Non-pigmented ciliary epithelial cell (primary cell): ENCODE measurements at places on chromosomes 11 and 22.

GRCh38 chr11:27453701-27454100 lies 18.9 kb downstream of the LGR4 start:
- DNase-seq, result no peak

GRCh38 chr11:109320595-109320994 lies 101.4 kb upstream of the C11orf87 start:
- no peak for DNase-seq

DNA sequence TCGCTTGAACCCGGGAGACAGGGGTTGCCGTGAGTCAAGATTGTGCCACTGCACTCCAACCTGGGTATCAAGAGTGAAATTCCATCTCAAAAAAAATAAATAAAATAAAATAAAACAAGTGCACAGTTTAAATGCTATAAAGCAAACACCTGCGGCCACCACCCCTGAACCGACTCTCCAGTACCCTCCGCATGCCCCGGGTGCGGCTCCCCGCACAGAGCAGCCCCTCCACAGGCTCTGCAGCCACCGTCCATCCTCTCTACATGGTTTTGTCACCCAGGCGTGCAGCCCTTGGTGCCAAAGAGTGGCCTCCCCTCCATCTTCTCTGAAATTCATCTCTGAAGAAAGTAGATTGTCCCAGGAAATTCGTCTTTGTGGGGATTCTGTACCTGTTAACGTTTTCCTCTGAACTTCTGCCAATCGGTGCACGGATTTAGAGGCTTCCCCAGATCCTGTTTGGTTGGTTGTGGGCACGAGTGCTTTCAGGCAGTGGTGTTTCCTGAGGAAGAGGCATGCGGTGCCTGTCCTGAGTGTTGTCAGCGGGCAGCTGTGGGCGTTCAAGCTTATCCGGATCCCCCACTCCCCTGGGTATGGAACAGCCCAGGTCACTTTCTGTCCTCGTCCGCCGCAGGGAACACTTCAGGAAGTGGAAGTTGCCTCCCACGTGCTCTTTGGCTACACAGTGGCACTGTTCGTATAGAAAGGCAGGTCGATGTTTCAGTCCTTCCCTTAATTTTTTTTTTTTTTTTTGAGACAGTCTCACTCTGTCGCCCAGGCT lies 4.1 kb downstream of the MIOX start:
- no peak for DNase-seq

GRCh38 chr11:94131718-94132115 lies 3.1 kb downstream of the PANX1 start:
- no peak for DNase-seq

DNA sequence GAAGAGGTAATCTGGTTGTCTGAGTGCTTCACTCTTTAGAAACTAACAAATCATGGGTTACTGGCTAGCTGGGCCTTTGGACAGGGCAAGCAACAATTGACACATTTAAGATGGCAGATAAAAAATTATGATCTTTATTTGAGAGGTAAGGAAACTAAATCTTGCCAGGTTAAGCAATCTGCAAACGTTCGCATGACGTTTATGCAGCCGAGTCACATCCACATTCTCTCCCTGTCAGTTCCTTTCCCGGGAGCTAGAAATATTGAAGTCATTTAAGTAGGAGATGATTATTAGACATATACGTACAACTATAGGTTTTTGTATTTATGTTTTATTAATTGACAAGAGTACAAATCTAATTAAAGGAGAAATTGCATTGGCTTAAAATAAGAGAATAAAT lies 57.4 kb upstream of the RCN1 start:
- no peak for DNase-seq

DNA sequence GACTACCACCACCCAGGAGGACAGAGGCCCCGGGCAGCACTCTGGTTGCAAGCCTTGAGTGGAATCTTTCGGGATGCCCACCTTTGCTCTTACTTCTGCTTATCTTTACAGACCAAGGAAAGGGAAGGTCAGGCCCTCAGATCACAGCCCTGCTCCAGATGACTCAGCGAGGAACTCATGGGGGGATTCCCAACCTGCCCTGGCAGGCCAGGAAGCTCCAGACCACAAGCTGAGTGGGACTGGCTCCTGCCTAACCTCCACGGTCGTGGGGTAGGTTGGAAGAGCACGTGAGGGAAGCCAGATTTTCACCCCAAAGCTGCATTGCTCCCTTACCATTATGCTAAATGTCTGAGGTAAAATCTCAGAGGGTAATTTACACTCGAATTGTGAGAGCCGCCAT lies 11.8 kb downstream of the TBC1D10A start:
- DNase-seq, result no peak

DNA sequence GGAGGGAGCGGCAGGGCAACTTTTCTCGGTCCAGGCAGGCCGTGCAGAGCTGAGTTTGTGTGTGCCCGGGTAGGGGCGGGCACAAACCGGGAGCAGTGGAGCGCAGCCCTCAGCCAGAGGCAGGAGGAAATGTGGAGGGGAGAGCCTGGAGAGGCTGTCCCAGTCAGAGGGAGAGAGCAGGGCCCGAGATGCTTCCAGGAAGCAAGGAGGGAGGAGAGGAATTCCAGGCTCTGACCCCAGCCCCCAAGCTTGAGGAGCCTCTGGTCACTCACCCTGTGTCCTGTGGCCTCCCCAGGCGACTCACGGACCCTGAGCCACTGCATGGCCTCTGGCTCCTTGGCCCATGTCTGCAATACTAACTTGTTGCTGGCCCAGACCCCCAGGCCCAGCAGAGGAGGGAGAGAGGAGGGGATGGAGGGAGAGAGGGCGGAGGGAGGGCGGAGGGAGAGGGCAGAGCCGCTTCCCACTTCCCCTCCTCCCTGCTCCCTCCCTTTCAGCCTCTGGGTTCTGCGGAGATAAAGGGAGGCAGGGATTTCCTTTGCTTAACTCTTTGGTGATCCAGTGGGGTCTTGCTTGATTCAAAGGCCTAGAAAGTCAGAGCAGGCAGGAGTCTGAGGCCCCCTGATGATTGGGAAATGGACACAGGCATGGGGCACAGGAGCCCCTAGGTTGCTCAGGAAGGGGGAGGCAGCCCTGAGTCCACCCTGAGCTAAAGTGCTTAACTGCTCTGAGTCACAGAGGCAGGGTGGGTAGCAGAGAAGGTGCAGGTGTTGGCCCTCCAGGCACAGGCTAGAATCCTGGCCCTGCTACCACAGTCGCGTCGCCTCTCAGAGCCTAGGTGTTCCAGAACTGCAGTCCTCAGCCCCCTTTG lies at the start of gene C1QTNF6:
Gene C1QTNF6 (minus strand): TSS at position 357 of the 871 bp plus-strand sequence. CDS start 34 bp downstream, at position 323.
- DNase-seq, result no peak

- DNase-seq, result no peak
Observed at GRCh38 chr22:38754751-38755154, 1.0 kb downstream of the SUN2 start.

DNA sequence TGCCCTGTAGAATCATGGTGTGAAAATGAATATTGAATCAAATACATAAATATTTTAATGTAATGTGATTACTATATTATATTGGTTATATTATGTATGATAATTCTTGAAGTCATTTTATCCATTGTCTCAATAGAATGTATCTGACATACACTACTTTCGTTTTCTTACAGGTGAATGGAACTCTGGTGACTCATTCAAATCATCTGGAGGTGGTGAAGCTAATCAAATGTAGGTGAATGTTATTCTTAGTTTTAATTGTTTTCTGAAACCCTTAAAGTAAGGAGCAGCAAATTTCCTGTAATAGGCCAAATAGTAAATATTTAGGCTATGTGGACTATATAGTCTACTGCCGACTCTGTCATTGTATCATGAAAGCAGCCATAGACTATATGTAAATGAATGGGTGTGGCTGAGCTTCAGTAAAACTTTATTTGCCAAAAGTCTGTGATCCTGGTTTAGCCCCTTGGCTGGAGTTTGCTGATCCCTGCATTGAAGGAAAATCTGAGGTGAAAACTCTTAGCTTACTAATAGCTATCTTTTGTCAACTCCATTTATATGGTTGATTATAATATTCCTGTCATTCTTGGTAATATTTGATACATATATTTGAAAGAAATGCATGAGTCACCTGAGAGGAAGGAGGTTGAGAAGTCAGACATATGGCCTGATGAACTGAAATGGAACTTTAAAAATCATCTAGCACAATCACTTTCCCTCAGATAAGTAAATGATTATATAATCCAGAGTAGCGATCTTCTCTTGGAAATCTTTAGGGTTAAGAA lies 87.2 kb upstream of the GRIK4 start:
- no peak for DNase-seq

- peak; percentile 78 for DNase-seq
Observed at GRCh38 chr11:10351765-10352641, 47.1 kb downstream of the ADM start.

DNA sequence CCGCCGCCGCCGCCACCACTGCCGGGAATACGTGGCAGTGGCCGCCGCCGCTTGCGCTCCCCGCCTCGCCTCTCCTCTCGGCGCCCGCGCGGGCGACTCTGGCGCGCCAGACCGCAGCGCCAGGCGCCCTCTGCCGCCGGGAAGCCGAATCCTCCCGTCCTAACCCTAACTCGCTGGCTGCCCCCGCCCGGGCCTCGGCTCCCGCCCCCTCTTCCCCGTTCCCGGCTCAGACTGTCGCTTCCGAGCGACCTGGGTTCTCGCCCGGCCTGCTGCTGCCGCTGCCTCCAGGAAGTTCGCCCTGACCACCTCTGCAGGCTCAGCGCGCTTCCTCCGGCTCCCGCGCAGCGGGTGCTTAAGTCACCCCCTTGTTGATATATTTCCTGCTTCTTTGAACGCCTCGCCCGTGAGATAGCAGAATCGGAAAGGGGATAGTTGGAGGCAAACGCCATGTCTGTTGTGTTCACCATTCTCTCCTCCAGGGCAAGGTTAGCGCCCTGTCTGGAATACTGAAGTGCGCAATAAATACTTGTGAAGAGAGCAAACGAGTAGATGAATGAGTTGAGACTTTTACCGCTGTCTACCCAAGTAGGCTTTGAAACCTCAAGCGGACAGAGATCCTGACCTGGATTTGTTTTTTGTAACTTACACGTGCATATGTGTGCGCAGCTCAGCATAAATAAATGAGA lies at the start of gene SMCO4:
Gene SMCO4 (minus strand): TSS at position 100 of the 686 bp plus-strand sequence. CDS start 64,202 bp downstream, outside the sequence.
- no peak for DNase-seq

- DNase-seq, result no peak
Observed at GRCh38 chr11:118607401-118608359, at the start of gene PHLDB1. TSS of gene PHLDB1 (plus strand) at chr11:118607615. CDS start at chr11:118613837, 6,222 bp downstream.

- no peak for DNase-seq
Observed at GRCh38 chr22:48926136-48926535, 901.5 kb downstream of the BRD1 start.

DNA sequence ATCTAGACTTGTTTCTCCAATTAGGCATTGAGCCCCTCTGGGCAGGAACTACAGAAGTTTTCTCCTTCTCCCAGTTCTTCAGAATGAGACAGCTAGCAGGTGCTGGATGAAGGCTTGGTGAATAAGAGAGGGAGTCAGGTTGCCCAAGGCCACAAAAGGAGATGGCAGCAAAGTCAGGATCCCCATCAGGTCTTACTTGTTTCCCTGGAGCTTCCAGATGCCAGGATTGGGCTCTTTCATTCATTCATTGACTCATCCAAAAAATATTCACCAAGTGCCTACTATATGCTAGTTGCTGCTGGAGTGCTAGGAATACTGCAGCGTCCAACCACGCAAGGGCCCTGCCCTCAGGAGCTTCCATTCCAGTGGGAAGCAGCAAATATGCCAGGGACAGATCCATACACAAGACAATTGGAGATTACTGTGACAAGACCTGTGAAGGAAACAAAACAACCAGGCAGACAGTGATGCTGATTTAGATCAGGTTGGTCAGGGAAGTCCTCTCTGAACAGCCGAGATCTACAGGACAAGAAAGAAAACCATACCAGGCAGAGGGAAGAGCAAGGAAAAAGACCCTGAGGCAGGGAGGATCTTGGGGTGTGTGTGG lies 24.6 kb upstream of the LMO1 start:
- DNase-seq, result no peak

DNA sequence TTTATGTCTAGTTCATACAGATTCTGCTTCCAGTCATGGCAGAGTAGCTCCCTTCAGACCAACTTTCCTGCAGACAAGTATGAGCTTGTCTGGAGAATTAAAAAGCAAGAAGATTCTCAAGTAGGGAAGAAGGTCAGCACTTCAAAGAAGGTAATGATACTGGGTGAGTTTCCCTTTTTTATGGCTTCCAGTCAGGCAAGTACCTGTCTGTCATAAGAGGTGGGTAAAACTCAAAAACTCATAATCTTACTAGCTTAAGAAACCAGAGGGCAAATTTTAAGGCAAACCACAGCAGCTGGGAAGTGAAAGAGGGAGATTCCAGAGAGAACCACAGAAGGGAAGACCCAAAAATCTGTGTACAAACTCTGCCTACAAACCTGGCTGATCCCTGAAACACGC lies 54.2 kb downstream of the DENND5A start:
- no peak for DNase-seq
